ENCODE measurements at places on chromosomes 5 and 9.
A peak's percentile ranks its signal among the peaks of the same experiment; 100 is the strongest.

DNA sequence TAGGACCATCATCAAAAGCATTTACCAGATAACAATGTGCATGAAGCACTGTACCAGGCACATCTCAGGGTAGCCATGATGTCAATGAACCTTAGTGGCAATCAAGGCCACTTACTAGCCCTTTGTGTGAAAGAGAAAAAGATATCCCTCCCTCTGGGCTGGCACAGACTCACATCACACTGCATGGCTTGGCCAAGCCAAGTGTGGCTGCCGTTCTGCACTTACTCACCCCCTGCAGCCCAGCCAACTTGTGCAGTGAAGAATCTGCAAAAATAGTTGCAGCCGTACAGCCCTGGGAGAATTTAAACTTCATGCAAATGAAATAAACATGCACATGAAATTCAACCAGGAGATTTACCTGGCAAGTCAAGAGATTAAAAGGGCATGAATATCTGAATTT, 333.5 kb downstream of the DEPDC1B start:
- DNase-seq = no peak

DNA sequence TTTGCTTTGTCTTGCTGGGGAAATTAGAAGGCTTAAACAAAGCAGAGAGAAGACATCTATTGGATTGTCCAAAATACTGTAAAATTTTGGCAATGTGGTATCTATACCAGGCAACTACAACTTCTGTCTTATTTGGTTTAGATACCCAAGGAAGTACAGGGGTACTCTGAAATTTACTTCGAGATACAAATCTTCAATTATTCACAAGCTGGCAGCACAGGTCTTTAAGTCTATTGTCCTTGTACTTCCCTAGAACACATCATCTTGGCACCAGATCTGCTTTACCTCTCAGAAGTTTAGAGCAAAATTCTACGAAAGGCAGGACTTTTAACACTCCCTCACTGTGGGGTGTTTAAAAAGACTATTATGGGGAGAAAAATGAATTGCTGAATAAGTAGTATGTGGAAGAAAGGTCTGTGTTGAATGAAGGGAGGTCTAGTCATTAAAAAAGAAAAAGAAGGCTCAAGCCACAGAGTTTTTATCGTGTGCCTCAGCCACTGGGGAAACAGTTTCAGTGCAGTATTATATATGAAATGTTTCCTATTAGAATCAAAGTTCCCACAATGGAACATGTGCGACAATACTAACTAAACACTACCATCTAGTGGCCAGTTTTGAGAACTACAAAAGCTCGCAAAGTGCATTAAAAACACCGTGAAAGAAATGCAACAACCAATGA, 93.7 kb downstream of the PDE4D start:
- DNase-seq = peak; percentile 82

DNA sequence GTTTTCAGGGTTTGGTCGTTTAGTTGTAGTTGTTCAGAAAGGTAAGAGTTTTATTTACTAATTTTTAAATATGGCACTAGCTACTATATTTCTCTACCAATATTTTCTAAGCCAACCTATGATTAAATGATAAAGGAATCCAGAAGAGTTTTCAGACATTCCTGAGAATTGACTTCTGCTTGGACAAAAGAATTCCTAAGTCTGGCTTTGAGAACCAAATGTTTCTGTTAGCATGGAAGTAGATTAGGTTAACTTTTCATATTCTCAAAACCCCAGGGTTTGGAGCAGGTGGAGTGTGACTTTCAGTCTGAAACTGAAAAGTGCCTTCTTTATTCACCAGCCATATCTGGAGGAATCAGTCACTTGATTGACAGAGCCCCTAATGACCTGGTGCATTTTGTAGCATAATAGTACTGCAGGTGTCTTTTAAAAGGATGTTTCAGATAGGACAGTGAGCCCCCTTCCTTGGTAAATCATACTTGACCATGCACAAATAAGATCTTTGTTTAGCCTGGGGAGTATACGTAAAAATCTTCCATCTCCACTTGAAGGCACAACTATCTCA, 457.0 kb upstream of the ZNF462 start:
- DNase-seq = no peak

GRCh38 chr9:111102793-111103464, 64.7 kb upstream of the LPAR1 start:
- DNase-seq = no peak

- DNase-seq = peak; percentile 49
Measured at GRCh38 chr9:129237164-129237611, 59.1 kb upstream of the IER5L start.

- no peak for DNase-seq
Measured at GRCh38 chr9:130128251-130128650, 44.0 kb upstream of the NCS1 start.

DNA sequence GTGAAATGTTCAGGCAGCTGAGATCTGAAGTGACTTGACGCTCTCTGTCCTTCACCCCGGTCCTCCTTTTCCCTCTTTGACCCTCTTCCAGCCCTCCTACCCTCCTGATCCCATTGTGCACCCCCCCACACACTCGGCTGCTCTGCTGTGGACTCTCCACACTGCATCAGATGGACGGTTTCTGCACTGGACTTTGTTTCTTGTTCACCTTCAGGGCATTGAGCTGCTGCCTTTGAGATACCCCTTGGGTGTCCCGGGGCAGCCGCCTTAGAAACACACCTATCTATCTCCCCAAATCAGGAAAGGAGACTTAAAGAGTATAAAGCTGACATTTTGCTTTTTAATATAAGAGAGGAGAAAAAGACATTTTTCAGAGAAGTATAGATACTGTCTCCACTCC, 27.5 kb downstream of the AMBP start:
- DNase-seq = no peak

DNA sequence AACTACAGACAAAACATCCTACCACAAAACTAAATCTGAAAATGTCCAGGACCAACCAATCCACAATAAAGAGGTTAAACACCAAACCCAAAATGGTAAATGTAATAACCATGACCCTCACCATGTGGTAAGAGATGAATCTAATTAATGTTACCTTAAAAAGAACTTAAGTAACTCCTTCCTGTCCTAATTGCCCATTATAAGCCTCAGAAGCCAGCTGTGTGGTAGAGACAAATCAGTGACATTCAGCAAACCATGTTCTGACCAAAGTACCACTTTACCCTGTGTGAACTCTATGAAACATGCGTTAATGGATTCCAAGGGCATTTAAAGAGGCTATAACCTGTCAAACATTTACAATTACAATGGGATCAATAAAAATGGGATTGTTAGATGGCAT, 25.0 kb downstream of the LPAR1 start:
- peak; percentile 5 for DNase-seq

DNA sequence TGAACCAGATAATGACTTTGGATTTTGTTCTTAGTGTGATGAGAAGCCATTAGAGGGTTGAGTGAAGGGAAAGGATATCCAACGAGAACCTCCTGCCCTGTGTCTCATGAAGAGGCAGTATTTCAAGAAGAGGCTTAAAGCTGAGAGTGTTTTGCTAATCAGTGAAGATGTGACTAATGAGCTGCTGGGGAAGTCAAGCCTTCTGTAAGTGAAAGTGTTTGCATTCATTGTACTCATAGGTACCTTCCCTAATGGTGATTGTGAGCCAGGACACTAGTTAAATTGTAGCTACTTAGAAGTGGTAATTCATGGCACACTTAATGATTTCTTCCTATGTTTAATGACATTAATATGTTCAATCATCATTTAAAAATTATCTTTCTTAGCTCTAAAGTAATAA, 23.7 kb downstream of the PIP5K1B start:
- DNase-seq = no peak

GRCh38 chr5:45355189-45355992, 340.8 kb downstream of the HCN1 start:
- DNase-seq = no peak

DNA sequence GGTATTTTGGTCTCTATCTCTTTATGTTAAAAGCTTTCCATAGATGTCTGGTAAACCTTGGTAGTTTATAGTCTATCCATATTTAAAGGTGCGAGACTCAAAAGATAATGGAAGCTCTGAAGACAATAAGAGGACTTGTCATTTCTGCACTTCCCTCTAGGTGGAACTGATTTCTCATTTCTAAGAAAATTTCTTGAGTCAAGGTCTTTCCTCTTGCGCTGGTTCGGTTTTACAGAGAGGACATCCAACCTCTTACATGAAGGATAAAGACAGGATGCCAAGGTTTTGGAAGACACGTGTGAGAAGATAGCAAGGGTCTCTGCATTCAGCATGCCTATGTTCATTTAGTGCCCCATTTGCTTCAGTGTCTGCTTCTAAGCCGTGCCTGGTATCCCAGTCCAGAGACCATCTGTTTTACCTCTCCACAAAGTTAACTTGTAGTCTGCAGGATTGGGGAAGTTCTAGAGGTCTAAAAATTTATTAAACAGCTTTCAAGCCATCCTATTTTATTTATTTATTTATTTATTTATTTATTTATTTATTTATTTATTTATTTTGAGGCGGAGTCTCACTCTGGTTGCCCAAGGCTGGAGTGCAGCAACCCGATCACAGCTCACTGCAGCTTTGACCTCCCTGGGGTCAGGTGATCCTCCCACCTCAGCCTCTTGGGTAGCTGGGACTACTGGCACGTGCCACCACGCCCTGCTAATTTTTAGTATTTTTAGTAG, 41.6 kb downstream of the KIAA1191 start:
- DNase-seq = peak; percentile 17

DNA sequence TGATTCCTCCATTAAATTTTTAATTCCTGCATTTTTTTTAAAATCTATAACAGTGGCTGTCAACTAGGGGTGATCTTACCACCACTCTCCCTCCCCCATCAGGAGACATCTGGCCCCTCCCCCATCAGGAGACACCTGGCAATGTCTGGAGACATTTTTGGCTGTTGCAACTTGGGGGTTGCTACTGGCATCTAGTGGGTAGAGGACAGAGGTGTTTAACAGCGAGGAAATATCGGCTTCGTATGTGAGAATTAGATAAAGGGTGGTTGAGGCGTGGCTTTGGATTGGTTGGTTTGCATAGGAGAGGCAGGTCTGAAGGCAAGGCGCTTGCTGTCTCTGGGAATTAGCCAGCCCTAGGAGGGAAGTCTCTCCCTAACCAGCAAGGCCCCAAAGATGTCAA, 10.5 kb downstream of the CDHR2 start:
- DNase-seq = peak; percentile 67

DNA sequence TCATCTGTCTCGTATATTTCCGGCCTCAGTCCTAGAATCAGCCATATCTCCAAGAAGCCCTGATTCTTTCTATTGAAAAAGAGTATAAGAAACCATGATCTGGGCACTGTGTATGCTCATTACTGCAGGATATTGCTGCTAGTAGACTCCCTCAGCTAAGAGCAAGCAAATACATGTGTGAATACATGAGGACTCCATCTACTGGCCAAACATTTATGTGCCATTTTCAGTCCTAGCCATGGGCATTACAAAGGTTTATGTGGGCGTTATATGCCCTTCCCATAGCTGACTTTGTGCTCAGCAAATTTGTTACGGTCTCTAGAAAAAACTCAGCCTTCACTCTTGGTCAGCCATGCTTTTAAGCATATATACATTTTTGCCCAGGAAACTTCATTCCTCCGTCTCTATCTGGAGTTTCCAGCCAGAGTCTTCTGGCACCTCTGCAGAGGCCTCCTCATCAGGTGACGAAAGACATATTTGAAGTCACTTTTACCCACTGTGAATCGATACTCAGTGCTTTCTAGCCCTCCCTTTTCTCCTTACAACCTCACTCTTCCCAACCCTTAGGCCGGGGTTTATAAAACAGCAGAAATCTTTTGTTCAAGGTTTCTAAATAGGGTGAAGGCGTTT, 1495.6 kb upstream of the CDH6 start:
- peak; percentile 80 for DNase-seq

GRCh38 chr9:37952731-37953130, 48.8 kb upstream of the SLC25A51 start:
- no peak for DNase-seq

DNA sequence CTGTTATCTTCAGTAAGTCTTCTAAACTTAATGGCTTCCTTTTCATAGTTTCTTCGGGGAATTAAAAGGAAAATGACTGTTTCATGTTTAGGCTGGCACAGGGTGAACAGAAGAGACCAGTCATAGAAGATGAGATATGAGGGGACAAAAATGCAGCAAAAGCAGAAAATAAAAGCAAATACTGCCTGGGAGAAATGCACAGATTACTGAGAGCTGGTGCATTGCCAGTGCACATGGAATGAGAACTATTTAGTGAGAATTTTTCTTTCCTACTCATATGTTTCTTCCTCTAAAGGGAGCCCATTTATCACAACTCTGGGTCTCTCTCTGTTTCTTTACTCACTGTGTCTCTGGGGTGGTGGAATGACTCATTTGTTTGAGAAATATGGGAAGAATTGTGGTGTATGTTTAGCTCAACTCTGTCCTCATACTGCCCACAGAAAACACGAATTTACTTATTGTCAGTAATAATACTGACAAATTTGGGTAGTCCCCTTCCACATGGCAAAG, 25.9 kb upstream of the ANKRD55 start:
- no peak for DNase-seq

- no peak for DNase-seq
Measured at GRCh38 chr5:51832934-51833470, 449.8 kb downstream of the ISL1 start.

DNA sequence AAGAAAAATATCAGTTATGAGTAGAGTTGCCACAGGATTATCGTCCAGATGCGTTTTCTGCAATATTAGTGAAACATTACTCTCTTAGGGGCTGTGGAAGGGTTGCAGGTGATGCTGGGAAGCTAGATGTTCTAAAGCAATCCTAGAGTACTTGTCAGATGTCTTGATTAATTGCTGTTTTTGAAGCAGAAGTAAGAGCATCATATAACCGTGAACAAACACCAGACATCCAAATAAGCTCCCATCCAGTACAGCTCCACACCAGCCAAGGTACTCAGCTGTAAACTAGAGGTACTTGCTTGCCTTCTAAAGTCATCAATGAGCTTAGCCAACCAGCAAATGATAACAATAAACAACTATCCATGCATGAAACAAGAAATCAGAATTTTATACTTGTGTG, 131.1 kb downstream of the ST8SIA4 start:
- no peak for DNase-seq

DNA sequence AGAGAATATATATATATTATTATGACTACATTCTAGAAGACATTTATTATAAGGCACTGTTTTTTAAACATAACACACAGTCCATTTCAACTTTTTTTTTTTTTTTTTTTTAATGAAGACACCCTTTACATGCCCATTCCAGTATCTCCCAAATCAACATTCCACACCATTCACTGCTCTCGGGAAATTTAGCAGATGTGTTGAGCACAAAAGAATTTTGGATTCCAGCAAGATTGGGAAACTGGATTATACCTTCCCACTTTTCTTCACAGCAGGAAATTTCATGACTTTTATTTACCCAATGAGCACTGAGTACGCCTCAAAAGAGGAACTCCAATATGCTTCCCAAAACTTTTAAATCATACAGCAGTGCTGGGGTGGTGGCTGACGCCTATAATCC, 333.6 kb upstream of the DAB2 start:
- no peak for DNase-seq

- no peak for DNase-seq
Measured at GRCh38 chr5:3596261-3596825, 711 bp downstream of the IRX1 start.
